ENCODE measurements at places on chromosomes 1 and 21.
A peak's percentile ranks its signal among the peaks of the same experiment; 100 is the strongest.

- DNase-seq = no peak
- no peak overlapping the region for H3K27ac ChIP-seq
- H3K4me1 ChIP-seq = peaks cover 8% of the 10 kb centered on the region
- peaks cover 70% of the 10 kb centered on the region for H3K27me3 ChIP-seq
- no peak overlapping the region for H3K4me3 ChIP-seq
- no peaks in the 10 kb centered on the region for H3K36me3 ChIP-seq
Measured at GRCh38 chr1:91402023-91402422, 2.6 kb downstream of the HFM1 start.

DNA sequence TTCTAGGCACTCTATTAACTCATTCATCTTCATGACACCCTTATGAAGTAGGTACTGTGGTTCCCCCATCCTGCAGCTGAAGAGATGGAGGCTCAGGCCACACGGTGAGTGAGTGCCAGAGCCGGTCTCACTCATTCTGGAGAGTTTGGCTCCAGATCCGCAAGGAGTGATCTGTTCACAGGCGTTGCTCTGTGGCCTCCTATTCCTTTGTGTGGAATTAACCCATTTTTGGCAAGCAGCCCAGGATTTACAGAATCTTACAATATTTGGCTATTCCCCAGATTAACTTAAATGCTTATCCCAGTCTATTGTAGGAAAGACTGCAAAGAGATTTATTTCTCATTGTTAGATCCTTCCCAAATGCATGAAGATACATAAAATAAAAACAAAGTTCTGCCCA lies 29.6 kb downstream of the KIAA0040 start:
- no peak overlapping the region for H3K4me3 ChIP-seq
- H3K27me3 ChIP-seq = no peaks in the 10 kb centered on the region
- no peak for DNase-seq
- H3K36me3 ChIP-seq = peaks cover 66% of the 10 kb centered on the region
- peaks cover 21% of the 10 kb centered on the region for H3K4me1 ChIP-seq

- no peak overlapping the region for H3K4me3 ChIP-seq
- peaks cover 30% of the 10 kb centered on the region for H3K27me3 ChIP-seq
- peaks cover 18% of the 10 kb centered on the region for H3K4me1 ChIP-seq
- H3K27ac ChIP-seq = no peak overlapping the region
- peaks cover 2% of the 10 kb centered on the region for H3K36me3 ChIP-seq
- DNase-seq = peak; percentile 47
Measured at GRCh38 chr1:162823231-162823630, 32.7 kb downstream of the HSD17B7 start.

- H3K27me3 ChIP-seq = no peaks in the 10 kb centered on the region
- DNase-seq = no peak
- no peak overlapping the region for H3K27ac ChIP-seq
- H3K4me3 ChIP-seq = no peak overlapping the region
- H3K4me1 ChIP-seq = no peaks in the 10 kb centered on the region
Measured at GRCh38 chr21:36035381-36035791, 24.9 kb downstream of the SETD4 start.

DNA sequence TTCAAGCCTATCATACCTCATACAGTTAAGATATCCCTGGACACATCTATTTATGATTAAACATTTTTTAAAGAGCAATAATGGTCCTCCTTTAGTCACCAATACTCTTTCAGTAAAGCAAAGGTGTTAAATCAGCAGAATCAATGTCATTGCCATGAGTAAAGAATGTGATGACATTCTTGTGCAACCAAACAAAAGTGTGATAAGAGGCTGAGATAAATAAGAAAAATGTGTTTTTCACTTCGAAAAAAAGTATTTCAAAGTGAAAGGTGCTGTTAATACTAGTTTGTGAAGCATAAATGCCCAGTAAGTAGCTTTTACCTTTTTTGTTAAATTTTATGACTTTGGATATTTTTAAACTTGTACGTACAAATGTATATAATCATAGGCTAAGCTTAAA lies 8.4 kb downstream of the SLC44A5 start:
- peaks cover 9% of the 10 kb centered on the region for H3K27me3 ChIP-seq
- no peak overlapping the region for H3K4me3 ChIP-seq
- H3K27ac ChIP-seq = no peak overlapping the region
- H3K4me1 ChIP-seq = no peaks in the 10 kb centered on the region
- no peaks in the 10 kb centered on the region for H3K36me3 ChIP-seq

DNA sequence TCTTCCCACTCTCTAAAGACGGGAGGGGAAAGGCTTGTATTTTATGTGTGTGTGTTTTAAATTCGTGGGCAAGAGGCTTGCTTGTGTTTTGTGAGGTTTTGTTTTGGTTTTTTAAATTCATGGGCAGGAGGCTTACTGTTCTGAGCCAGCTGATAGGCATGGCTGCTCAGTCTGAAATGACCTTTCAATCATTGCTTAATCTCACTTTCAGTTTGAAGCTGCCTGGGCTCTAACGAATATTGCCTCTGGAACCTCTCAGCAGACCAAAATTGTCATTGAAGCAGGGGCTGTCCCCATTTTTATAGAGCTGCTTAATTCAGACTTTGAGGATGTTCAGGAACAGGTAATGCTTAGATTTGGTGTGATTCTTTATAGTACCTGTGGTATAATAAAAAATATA lies 20.3 kb upstream of the TXLNA start:
- H3K36me3 ChIP-seq = peaks cover 54% of the 10 kb centered on the region
- peaks cover 7% of the 10 kb centered on the region for H3K4me1 ChIP-seq
- no peak for DNase-seq
- peak overlapping the region; percentile 60 for H3K27ac ChIP-seq

GRCh38 chr1:244113532-244114320 lies 62.6 kb downstream of the ZBTB18 start:
- no peak overlapping the region for H3K4me3 ChIP-seq
- H3K36me3 ChIP-seq = no peaks in the 10 kb centered on the region
- no peaks in the 10 kb centered on the region for H3K4me1 ChIP-seq
- DNase-seq = no peak
- H3K27ac ChIP-seq = no peak overlapping the region

- H3K27ac ChIP-seq = no peak overlapping the region
- H3K4me3 ChIP-seq = no peak overlapping the region
- no peaks in the 10 kb centered on the region for H3K36me3 ChIP-seq
- DNase-seq = no peak
- H3K27me3 ChIP-seq = no peaks in the 10 kb centered on the region
Measured at GRCh38 chr1:34078383-34078782, 86.6 kb downstream of the CSMD2 start.

GRCh38 chr1:166814611-166815010 lies 24.7 kb upstream of the POGK start:
- no peaks in the 10 kb centered on the region for H3K36me3 ChIP-seq
- DNase-seq = no peak
- no peaks in the 10 kb centered on the region for H3K4me1 ChIP-seq
- no peak overlapping the region for H3K4me3 ChIP-seq

- H3K4me3 ChIP-seq = no peak overlapping the region
- no peaks in the 10 kb centered on the region for H3K4me1 ChIP-seq
- no peak for DNase-seq
- no peak overlapping the region for H3K27ac ChIP-seq
Measured at GRCh38 chr1:227797144-227797543, 18.3 kb upstream of the PRSS38 start.

GRCh38 chr1:235018161-235018560 lies 110.5 kb downstream of the TOMM20 start:
- peak; percentile 21 for DNase-seq
- no peak overlapping the region for H3K27ac ChIP-seq

- H3K4me1 ChIP-seq = peaks cover 44% of the 10 kb centered on the region
- no peak overlapping the region for H3K4me3 ChIP-seq
- DNase-seq = no peak
- peak overlapping the region; percentile 7 for H3K27ac ChIP-seq
- H3K36me3 ChIP-seq = peaks cover 3% of the 10 kb centered on the region
Measured at GRCh38 chr21:42739061-42739931, 85.9 kb downstream of the PDE9A start.

- DNase-seq = no peak
- H3K27me3 ChIP-seq = peaks cover 25% of the 10 kb centered on the region
- no peak overlapping the region for H3K4me3 ChIP-seq
- H3K36me3 ChIP-seq = peaks cover 10% of the 10 kb centered on the region
- no peaks in the 10 kb centered on the region for H3K4me1 ChIP-seq
- no peak overlapping the region for H3K27ac ChIP-seq
Measured at GRCh38 chr1:100736746-100737145, 17.2 kb downstream of the VCAM1 start.

GRCh38 chr1:16144325-16145029 lies 11.4 kb downstream of the EPHA2 start:
- peaks cover 15% of the 10 kb centered on the region for H3K27me3 ChIP-seq
- peaks cover 1% of the 10 kb centered on the region for H3K4me1 ChIP-seq
- no peaks in the 10 kb centered on the region for H3K36me3 ChIP-seq
- no peak overlapping the region for H3K4me3 ChIP-seq
- H3K27ac ChIP-seq = no peak overlapping the region

GRCh38 chr1:244301595-244302130 lies 150.0 kb downstream of the ADSS2 start:
- peaks cover 2% of the 10 kb centered on the region for H3K36me3 ChIP-seq
- H3K27ac ChIP-seq = no peak overlapping the region
- H3K4me3 ChIP-seq = no peak overlapping the region
- peaks cover 18% of the 10 kb centered on the region for H3K4me1 ChIP-seq

- no peak for DNase-seq
- H3K4me1 ChIP-seq = no peaks in the 10 kb centered on the region
- H3K4me3 ChIP-seq = no peak overlapping the region
- no peaks in the 10 kb centered on the region for H3K36me3 ChIP-seq
- no peak overlapping the region for H3K27ac ChIP-seq
Measured at GRCh38 chr1:180600343-180600742, 31.5 kb upstream of the XPR1 start.

GRCh38 chr1:59361766-59362165 lies 64.9 kb downstream of the FGGY start:
- no peak overlapping the region for H3K27ac ChIP-seq
- DNase-seq = no peak
- H3K4me3 ChIP-seq = no peak overlapping the region
- no peaks in the 10 kb centered on the region for H3K27me3 ChIP-seq

GRCh38 chr1:96104506-96104905 lies 617.1 kb upstream of the PTBP2 start:
- H3K36me3 ChIP-seq = no peaks in the 10 kb centered on the region
- no peak overlapping the region for H3K4me3 ChIP-seq
- H3K4me1 ChIP-seq = no peaks in the 10 kb centered on the region
- H3K27me3 ChIP-seq = no peaks in the 10 kb centered on the region

DNA sequence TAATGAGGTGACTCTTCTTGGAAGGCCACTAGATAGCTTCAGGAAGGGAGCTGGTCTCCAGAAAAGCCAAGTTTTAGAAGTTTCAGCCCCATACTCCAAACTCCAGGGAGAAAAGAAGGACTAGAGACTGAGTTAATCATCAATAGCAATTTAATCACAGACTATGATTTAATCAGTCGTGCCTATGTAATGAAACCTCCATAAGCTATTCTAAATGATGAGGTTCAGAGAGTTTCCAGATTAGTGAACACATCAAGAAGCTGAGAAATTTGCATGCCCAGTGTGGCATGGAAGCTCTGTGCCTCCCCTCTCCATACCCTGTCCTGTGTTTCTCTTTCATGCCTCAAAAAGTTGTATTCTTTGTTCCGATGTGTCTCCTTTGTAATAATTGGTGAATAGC lies 49.2 kb upstream of the CCDC190 start:
- H3K4me1 ChIP-seq = no peaks in the 10 kb centered on the region
- DNase-seq = no peak
- no peaks in the 10 kb centered on the region for H3K36me3 ChIP-seq
- peaks cover 6% of the 10 kb centered on the region for H3K27me3 ChIP-seq
- no peak overlapping the region for H3K4me3 ChIP-seq
- no peak overlapping the region for H3K27ac ChIP-seq

DNA sequence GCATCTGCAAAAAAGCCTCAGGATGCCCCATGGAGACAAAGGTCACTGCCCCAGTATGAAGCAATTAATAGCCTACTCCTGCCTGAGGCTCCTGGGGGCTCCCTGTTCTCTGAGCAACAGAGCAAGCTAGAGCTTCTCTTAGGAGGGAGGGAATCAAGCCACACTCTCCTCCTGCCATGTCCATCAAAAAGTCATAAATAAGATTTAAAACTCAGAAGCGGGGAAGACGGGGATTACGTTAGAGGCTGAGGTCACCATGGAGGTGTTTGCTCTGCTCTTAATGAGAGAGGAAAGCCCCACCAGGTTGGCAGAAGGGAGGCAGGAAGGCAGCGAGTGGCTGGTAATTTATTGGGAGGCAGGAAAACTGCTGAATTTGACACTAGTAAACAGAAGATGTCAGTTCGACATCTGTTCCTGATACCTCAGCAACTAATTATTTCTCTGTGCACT lies 98.4 kb upstream of the TNR start:
- H3K27me3 ChIP-seq = peaks cover 7% of the 10 kb centered on the region
- H3K4me3 ChIP-seq = no peak overlapping the region
- no peak for DNase-seq

GRCh38 chr1:184810735-184811343 lies 56.2 kb upstream of the EDEM3 start:
- H3K4me3 ChIP-seq = no peak overlapping the region
- no peaks in the 10 kb centered on the region for H3K27me3 ChIP-seq
- H3K4me1 ChIP-seq = peaks cover under 1% of the 10 kb centered on the region

GRCh38 chr1:64701886-64702285 lies 43.0 kb upstream of the RAVER2 start:
- H3K36me3 ChIP-seq = no peaks in the 10 kb centered on the region
- no peak for DNase-seq
- no peak overlapping the region for H3K4me3 ChIP-seq
- no peaks in the 10 kb centered on the region for H3K4me1 ChIP-seq
- H3K27ac ChIP-seq = no peak overlapping the region

DNA sequence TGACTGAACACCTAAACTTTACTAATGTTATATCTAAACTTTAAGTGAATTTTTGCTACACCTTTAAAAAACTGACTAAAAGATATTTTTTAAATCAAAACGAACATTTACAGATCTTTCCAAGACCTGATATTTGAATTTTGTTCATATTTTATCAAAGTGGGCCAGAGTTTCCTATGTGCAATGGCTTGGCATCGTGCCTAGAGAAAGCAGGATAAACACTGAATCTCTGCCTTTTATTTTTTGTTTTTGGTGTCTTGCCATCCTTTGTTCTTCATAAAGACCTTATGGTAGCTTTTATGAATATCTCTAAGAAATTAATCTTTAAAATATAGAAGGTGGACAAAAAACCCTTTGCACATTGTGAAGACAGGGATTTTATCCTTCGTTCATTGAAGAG lies 25.8 kb upstream of the VPS26C start:
- H3K27me3 ChIP-seq = peaks cover 26% of the 10 kb centered on the region
- H3K4me3 ChIP-seq = no peak overlapping the region
- DNase-seq = no peak
- H3K4me1 ChIP-seq = no peaks in the 10 kb centered on the region
- no peak overlapping the region for H3K27ac ChIP-seq

- no peaks in the 10 kb centered on the region for H3K27me3 ChIP-seq
- no peak overlapping the region for H3K27ac ChIP-seq
- H3K4me1 ChIP-seq = peaks cover 25% of the 10 kb centered on the region
Measured at GRCh38 chr1:114462341-114462740, 48.7 kb downstream of the TRIM33 start.

- no peaks in the 10 kb centered on the region for H3K36me3 ChIP-seq
- no peak overlapping the region for H3K4me3 ChIP-seq
- DNase-seq = no peak
- no peak overlapping the region for H3K27ac ChIP-seq
- H3K4me1 ChIP-seq = no peaks in the 10 kb centered on the region
Measured at GRCh38 chr1:164842870-164843269, 283.9 kb downstream of the PBX1 start.

Measured in activated CD8-positive, alpha-beta memory T cell treated with anti-CD3 and anti-CD28 coated beads, Interleukin-2, amount 10 ng/mL, durations not matched to agents 7 days and 5 days (primary cell).